ENCODE measurements at places on chromosomes 6 and 20. TPM values are rescaled to one million over a fixed set of nuclear protein-coding genes. Genes with fewer than 3 reads are reported as not detected.

GRCh38 chr6:151067684-151068596 is 171.8 kb upstream of the AKAP12 start:
- DNase-seq = no peak

DNA sequence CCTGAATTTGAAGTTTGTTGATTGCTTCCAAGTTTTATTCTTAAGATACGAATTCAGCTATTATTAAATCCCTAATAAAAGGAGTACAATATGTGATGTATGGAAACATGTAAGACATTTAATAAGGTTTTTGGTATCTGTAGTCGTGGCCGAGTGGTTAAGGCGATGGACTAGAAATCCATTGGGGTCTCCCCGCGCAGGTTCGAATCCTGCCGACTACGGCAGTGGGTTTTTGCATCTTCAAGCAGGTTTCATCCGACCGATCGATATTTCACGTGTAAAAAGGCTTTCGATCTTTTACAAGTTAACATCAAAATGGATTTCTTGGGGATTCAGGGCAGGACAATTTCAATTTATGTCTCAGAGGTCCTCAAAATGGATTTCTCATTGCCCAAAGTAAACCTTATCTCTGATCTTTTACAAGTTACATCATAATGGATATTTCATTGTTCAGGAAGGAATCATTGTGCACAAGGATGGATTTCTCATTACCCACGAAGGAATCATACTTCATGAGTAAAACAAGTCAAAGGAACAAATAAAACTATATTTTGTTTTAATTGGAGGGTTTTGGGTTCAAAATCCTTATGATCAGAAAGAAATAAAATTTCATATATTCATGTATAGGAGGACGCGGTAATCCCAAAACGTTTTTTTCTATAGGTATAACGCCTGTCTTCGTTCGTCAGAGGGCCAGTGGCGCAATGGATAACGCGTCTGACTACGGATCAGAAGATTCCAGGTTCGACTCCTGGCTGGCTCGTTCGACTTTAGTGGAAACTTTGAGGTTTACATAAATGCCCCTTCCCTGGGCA is 37.3 kb upstream of the BTN3A2 start:
- DNase-seq = no peak

The DHX35 gene
- 11.4 TPM for total RNA-seq

GRCh38 chr6:70847106-70848084 is 109.5 kb downstream of the B3GAT2 start:
- DNase-seq = no peak

- no peak for DNase-seq
Measured at GRCh38 chr6:47157653-47158219, 115.6 kb upstream of the ADGRF1 start.

DNA sequence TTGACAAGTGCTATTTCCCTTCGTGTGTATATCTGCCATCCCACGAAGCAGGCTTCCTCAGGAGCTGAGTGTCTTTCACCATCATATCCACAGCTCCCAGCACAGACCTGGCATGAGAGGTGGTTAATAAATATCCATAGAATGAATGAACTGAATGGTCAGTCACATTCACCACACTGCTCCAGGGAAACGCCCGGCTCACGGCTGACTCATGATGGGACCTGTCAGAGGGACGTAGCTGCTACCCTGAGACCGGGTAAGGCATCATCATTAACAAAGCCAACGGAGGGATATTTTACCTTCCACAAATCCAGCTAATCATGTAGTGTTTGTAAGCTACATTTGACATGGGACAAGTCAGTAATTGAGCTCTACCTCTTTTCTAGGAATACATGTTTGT is 12.5 kb downstream of the AGPAT4 start:
- DNase-seq = no peak

GRCh38 chr6:46795816-46796215 is 2.6 kb downstream of the MEP1A start:
- no peak for DNase-seq

DNA sequence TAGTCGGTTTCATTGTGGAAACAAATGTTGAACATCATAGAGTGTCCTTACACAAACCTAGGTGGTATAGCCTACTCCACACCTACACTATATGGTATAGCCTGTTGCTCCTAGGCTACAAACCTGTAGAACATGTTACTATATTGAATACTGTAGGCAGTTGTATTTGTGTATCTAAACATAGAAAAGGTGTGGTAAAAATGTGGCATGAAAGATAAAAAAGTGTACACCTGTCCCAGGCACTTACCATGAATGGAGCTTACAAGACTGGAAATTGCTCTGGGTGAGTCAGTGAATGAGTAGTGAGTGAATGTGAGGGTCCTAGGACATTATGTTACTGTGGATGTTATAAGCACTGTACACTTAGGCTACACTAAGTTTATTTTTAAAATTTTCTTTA is 103.0 kb downstream of the ZFAND3 start:
- no peak for DNase-seq

All from cardiac septum (tissue), 1 donor.